Fibroblast of villous mesenchyme (primary cell): ENCODE measurements at places on chromosomes 1 and 21. TPM values are rescaled to one million over a fixed set of nuclear protein-coding genes. Genes with fewer than 3 reads are reported as not detected.

The RIPK4 gene
- not detected in 2 replicates for total RNA-seq

GRCh38 chr1:234427950-234428646, 50.9 kb downstream of the TARBP1 start:
- DNase-seq, result no peak

The FAAH gene
- 0.64 and 0.86 TPM in 2 replicates for total RNA-seq

The TEX38 gene
- total RNA-seq, result under 0.01 TPM in 1 of 2 replicates, not detected in the other

The UBL4B gene
- total RNA-seq, result under 0.01 TPM in 1 of 2 replicates, not detected in the other

DNA sequence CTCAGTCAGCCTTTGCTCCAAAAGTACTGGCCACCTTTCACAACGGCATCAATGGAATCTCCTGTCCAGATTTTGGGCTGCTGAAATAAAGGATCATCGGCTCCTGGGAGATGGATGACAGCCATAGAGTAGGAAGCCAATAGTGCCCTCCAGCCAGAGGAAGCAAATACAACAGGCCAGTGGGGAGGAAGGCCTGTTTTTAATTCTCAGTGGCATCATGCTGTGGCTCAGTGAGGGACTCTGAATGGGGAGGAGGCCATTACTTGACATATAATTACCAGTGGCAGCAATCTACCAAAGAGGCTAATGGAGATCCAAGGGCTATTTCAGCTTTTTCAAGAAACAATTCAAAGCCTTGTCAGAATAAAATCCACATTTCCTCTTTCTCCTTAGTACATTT, 26.7 kb downstream of the COLGALT2 start:
- no peak for DNase-seq
